ENCODE measurements at places on chromosomes 5 and 9. TPM values are rescaled to one million over a fixed set of nuclear protein-coding genes. Genes with fewer than 3 reads are reported as not detected.

Gene RNF208
- not detected for total RNA-seq

Gene TMEM171
- 17.6 TPM for total RNA-seq

Gene FCN2
- total RNA-seq, result not detected

Gene CAST
- 142 TPM for total RNA-seq
